ENCODE measurements at places on chromosomes 2 and 18. TPM values are rescaled to one million over a fixed set of nuclear protein-coding genes. Genes with fewer than 3 reads are reported as not detected.

The DSG4 gene
- total RNA-seq, result not detected

GRCh38 chr18:38552732-38553321 is 987.2 kb upstream of the CELF4 start:
- H3K36me3 ChIP-seq, result no peaks in the 10 kb centered on the region
- H3K27me3 ChIP-seq, result no peaks in the 10 kb centered on the region
- no peak overlapping the region for H3K27ac ChIP-seq
- H3K4me3 ChIP-seq, result no peak overlapping the region
- no peaks in the 10 kb centered on the region for H3K4me1 ChIP-seq

- no peak for DNase-seq
- no peak overlapping the region for H3K27ac ChIP-seq
- no peaks in the 10 kb centered on the region for H3K36me3 ChIP-seq
- H3K4me3 ChIP-seq, result no peak overlapping the region
- no peaks in the 10 kb centered on the region for H3K4me1 ChIP-seq
- no peaks in the 10 kb centered on the region for H3K27me3 ChIP-seq
Observed at GRCh38 chr2:215410932-215411285, 25.0 kb downstream of the FN1 start.

DNA sequence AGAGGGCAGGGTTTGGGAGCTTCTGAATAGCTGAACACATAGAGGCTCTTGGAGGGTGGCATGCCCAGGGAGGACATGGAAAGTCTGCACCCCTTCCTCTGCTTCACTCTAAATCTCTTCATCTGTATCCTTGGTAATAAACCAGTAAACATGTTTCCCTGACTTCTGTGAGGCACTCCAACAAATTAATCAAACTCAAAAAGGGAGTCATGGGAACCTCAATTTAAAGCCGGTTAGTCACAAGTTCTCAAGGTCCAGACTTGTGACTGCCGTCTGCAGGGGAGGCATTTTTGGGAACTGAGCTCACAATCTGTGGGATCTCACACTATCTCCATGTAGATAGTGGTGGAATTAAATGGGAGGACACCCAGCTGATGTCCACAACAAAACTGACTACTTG is 33.1 kb upstream of the STON1 start:
- H3K4me1 ChIP-seq, result no peaks in the 10 kb centered on the region
- H3K36me3 ChIP-seq, result peaks cover 64% of the 10 kb centered on the region
- no peaks in the 10 kb centered on the region for H3K27me3 ChIP-seq
- H3K27ac ChIP-seq, result no peak overlapping the region

The SLC16A14 gene
- total RNA-seq, result not detected

The CRYBA2 gene
- total RNA-seq, result not detected
